ENCODE measurements at places on chromosomes 6 and 20.

GRCh38 chr6:34947561-34947960 is 58.5 kb downstream of the ANKS1A start:
- no peak for DNase-seq

DNA sequence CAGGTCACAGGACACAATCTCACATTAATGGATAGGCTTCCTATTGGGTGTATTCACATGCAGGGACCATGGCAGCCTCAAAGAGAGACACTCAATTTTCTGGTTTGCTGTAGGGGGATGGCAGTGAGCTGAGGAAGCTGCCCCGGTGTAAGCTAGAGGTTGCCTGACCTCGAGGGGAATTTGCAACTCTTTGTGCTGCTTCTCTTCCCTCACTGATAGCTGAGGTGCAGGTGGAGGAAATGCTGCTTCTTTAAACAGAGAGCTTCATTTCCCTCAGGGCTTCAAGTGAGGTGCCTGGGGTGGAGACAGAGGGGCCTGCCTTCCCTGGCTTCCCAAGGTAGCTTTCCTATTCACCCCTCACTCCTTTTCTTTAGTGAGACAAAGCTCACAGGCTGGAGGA is 151.9 kb downstream of the CD83 start:
- DNase-seq, result no peak

GRCh38 chr6:103062136-103062535 is 1668.6 kb downstream of the GRIK2 start:
- no peak for DNase-seq

GRCh38 chr20:17470521-17470920 is 60.7 kb downstream of the BFSP1 start:
- no peak for DNase-seq

- DNase-seq, result no peak
Observed at GRCh38 chr6:35173427-35174087, 32.4 kb upstream of the TCP11 start.

Measured in stimulated activated CD8-positive, alpha-beta memory T cell treated with anti-CD3 and anti-CD28 coated beads, Interleukin-12 subunit alpha, Interleukin-12 subunit beta, amount 100 ng/mL, for 4 hours (primary cell).